GM19239 (cell line): ENCODE measurements at places on chromosomes 2 and 18.

DNA sequence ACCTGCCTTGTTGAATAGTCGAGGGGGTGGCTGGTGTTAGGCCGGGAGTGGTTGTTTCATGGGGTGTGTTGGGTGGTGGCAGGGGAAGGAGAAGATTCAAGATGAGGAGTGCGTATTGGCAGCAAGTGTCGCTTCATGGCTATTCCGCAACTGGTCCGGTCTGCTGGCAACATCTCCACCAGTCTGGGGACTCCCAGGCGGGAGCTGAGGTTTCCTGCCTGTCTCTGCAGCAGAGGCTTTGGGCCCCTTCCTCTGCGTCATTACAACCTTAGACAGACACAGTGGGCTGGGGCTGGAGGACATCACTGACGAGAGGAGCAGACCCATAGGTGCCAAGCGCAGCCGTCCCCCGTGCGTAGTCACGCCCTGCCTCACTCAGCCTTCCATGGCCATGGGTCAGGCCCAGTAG is 64.0 kb upstream of the MCFD2 start:
- DNase-seq, result no peak

DNA sequence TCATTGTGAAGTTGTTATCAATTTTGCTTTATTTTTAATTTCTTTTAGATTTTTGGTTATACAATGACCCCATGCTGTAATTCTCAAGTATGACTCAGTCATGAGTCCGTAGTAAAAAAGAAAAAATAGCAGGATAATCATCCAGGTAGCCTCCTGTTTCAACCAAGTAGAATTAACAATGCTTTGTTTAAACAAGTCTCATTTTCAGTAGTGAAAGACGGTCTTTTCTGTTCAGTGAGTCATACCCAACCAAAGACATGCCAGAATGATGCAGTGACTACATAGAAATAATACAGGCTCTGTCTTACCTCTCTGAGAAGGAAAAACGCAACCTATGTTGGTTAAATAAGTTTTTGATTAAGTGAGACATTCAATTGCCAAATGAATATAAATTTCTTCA is 67.8 kb upstream of the DSC1 start:
- DNase-seq, result no peak

DNA sequence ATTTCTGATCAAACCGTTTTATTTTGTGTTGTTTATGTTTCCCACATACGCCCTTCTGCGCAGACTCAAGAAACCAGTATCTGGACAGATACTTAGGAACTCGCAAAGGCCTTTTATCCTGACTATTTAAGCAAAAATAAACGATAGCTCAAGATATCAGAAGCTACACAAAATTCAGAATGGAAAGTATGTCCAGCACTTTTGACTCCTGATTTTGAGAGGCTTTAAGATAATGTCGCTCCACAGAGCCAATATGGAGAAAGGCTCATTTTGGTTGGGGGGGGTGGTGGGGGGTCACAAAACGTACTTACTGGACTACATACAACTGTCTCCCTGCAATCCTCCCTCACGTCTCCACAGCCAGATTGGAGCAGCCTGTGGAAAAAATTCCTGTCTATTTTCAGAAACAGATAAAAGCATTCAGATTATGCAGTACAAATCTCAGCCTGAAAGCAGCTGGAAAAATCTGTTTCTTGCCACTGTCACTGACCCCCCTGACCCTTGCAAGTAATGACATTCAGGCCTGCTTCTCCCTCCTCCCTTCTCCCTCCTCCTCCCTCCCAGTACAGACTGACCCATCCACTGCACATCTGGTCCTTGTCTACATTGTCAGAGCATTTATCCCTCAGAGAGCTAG is 34.9 kb upstream of the LCLAT1 start:
- no peak for DNase-seq

GRCh38 chr2:100250645-100251044 is 71.7 kb downstream of the LONRF2 start:
- DNase-seq, result no peak

GRCh38 chr2:97701186-97701585 is 12.2 kb upstream of the ZAP70 start:
- DNase-seq, result no peak

DNA sequence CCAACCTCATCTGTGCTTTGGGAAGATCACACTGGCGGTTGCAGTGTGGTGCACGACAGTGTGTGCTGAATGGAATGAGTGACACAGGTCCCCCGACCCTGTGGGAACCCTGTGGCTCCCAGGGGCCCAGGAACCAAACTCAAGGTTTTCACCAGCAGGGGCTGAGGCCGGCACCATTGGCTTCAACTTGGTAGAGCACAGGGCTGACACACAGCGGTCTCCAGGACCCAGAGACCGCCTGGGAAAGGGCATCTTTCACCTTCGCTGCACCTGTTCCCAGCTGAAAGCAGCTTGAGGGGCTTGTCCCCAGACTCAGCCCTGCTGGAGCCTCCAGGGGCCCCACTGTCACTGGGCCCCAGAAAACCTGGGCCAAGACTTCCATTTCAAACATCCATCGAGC is 59.0 kb upstream of the ODC1 start:
- DNase-seq, result no peak

DNA sequence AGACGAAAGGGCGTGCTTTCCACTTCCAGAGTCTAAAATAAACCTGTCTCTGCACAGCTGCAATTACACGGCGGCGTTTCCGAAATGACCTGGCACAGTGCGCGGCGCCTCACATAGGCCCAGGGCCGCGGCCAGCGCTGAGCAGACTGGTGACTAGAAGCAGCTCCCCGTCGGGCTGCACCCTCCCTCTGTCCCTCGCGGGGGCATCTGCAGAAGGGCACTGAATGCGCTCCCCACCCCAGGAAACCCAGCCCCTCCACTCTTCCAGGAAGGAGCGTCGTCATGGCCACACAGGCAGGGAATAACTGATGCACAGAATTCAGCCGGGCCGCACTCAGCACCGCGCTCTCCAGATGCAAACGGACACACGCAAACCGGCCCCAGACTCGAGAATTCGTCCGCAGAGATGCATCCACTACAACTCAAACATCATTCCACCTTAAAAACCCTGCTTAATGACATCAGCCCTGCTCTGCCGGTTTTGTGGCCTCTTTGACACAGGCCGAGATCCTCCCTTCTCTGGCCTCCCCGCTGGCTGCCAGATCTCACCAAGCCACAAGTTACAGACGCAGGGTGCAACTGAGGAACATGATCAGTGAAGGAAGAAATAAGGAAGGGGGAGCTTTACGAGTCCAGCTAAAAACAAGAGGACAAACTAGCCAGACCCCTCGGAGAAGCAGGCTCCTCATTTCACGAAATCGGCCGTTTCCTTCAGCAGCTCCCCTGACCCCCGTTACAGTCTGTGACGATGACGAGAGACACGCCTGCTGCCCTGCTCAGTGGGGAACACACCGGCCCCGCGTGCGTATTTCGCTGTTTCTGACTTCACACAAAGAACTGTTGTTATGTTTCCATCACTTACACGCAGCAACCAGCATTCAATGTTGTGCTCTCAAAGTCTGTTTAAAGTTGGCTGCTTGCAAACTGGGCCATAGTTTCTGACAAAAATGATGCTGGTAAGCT is 40.2 kb downstream of the MBP start:
- DNase-seq, result no peak

- no peak for DNase-seq
Measured at GRCh38 chr18:74310411-74310810, 5.2 kb upstream of the C18orf63 start.

- no peak for DNase-seq
Measured at GRCh38 chr2:236054621-236055305, 113.4 kb downstream of the GBX2 start.

GRCh38 chr2:226256709-226257376 is 542.8 kb downstream of the IRS1 start:
- no peak for DNase-seq

- DNase-seq, result no peak
Measured at GRCh38 chr2:80092474-80092873, 212.1 kb downstream of the LRRTM1 start.

- DNase-seq, result no peak
Measured at GRCh38 chr2:57534358-57534757, 512.2 kb upstream of the VRK2 start.

DNA sequence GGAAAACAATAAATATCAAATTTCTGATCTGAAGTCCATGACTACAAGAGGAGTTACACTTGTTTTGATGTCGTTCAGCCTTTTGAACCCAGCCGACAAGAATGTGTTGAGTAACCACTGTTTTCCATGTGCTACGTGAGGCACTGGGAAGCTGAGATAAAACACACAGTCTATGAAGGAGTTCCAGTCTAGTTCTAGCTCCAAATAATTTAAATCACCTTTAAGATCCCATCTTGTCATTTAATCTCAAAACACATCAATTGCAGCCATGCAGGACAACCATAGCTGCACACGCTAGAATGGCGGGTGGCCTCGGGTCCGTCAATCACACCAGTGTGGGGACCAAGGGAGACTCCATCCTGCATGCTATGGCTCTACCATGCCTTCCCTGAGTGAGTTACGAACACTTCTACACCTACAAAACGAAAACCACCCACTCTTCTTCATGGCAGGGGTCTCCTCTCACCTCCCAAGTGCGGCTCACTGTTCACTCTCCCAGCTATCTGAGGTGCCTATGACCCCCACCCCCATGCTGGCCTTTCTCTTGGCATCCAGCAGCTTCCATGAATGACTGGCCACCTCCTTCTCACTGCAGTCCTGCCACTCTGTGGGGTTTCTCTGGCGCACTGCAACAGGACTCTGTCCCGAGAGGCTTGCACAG is 3.8 kb downstream of the FHL2 start:
- no peak for DNase-seq

- peak; percentile 6 for DNase-seq
Measured at GRCh38 chr18:43620936-43621335, 343.6 kb upstream of the SYT4 start.

GRCh38 chr18:58392324-58393000 is 236.4 kb downstream of the ALPK2 start:
- no peak for DNase-seq

GRCh38 chr2:64699712-64700111 is 46.0 kb upstream of the SERTAD2 start:
- DNase-seq, result no peak

- DNase-seq, result no peak
Measured at GRCh38 chr2:10235099-10235908, 67.4 kb upstream of the HPCAL1 start.

DNA sequence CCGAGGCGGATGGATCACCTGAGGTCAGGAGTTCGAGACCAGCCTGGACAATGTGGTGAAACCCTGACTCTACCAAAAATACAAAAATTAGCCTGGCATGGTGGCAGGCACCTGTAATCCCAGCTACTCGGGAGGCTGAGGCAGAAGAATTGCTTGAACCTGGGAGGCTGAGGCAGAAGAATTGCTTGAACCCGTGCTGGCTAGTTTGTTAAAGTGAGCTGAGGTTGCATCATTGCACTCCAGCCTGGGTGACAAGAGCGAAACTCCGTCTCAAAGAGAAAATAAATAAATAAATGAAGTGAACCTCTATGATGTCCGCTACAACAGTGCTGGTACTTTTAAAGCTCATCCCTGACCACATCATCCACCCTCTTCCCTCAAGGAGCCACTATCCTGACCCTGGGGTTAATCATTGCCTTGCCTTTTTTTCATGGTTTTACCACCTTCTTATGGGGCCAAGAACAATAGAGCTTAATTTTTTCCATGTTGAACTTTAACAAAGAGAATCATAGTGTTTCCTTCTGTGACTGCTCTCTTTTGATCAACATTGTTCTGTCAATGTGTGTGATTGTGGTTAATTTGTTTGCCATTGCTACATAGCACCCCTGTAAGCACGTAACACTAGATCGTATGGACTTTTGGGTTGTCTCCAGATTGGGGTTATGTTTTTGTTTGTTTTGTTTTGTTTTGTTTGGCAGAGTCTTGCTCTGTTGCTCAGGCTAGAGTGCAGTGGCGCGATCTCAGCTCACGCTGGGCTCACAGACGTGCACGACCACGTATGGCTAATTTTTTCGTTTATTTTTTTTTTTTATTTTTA is 17.1 kb upstream of the ATRAID start:
- DNase-seq, result no peak

- no peak for DNase-seq
Measured at GRCh38 chr2:239406316-239406995, 5.6 kb upstream of the HDAC4 start.

GRCh38 chr2:194730266-194730665 is 926.8 kb upstream of the SLC39A10 start:
- DNase-seq, result no peak

DNA sequence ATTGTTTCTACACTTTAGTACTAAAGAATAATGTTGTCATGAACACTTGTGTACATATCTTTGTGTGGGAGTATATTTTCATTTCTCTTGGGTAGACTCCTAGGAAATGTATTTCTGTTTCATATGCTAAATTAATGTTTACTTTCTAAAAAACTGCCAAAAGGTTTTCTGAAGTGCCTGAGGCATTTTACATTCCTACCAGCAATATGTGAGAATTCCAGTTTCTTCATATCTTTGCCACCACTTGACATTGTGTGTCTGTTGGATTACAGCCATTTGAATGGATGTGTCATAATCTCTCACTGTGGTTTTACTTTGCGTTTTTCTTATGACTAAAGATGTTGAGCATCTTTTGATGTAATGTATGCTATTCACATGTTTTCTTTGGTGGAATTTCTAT is 428.2 kb upstream of the KCNH7 start:
- DNase-seq, result no peak

DNA sequence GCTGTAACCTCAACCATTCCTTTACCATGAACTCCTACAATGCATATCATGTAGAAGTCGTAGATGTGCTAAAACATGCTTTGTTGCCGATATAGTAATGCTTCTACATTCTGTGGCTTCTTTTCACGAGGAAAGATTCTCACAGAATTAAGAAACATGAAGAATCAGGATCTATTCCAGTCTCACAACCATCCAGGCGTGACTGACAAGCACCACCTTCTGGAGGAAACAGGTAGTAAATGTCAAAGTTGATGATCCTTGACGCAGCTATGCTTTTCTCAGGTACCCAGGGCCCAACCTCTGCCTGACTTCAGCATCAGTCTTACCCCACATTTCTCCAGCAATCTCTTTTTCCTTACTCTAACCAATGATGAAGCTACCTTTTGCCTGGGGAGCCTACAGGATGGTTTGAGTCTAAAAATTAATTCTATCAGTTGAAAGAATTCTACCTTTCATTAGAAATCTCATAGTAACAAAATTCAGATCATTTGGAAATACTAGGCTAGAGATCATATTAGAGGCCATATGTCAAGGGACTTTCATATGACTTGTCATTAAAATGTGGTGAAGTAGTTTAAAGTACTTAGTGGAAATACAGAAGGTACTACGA is 123.3 kb upstream of the RND3 start:
- peak; percentile 5 for DNase-seq

DNA sequence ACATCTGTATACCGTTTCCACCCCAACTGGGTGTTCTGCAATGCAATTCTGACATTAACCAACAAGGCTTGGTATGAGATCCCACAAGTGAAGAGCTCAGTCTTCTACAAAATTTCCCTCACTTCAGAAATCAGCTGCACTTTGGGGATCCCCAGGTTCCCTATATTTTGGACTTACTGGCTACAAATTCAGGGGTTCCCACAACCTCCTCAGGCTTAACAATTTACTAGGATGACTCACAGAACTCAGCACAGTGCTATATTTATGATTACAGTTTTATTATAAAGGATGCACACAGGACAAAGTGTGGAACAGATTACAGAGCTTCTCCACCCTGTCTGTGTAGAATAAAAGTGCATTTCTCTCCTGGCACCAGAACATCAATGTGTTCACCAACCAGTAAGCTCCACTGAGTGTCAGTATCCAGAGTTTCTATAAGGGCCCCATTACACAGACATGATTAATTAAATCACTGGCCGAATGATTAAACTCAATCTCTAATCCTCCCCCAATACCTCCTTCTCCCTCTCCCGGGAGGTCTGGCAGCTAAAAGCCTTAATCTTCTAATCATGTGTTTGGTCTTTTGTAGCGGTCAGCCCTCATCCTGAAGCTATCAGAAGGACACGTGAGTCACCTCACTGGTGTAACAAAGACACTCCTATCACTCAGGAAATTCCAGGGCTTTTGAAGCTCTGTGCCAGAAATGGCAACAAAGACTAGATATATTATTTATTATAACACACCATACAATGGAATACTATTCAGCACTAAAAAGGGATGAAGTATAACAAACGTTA is 84.6 kb downstream of the SLC66A3 start:
- DNase-seq, result no peak
